ENCODE measurements at places on chromosomes 11 and 22.
A peak's percentile ranks its signal among the peaks of the same experiment; 100 is the strongest.

DNA sequence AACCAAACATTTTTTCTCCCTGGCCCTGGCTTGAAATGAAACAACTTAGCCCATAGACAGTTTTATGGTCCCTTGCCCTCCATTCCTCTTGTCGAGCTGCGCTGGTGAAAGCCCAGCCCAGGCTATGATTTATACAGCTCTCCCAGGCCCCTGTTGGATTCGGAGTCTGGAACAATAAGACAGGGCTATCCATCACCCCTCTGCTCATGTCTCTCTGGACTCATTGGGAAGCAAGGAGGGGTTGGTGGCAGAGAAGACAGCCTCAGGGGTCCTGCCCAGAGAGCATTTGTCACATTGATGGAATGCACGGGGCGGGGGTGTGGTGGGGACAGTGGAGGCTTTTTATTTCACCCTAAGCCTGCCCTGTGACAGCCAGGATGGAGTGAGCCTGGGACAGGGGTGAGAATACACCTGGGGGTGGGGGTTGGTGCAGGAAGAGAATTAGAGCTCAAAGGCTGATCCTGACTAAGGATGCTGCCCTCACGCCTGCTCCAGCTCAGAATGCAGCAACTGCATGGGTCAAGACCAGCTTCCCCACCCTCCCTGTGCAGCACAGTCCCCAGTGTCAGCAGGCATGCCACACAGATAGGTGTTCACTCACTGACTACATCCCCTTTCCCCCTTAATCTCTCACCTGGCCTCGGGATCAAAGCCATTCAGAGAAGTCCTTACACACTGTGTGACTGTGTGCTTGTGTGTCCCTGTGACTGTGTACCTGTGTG, 10.0 kb upstream of the PKNOX2 start:
- DNase-seq: no peak

GRCh38 chr11:47400768-47401279, 7.6 kb upstream of the SLC39A13 start:
- peak; percentile 85 for DNase-seq

DNA sequence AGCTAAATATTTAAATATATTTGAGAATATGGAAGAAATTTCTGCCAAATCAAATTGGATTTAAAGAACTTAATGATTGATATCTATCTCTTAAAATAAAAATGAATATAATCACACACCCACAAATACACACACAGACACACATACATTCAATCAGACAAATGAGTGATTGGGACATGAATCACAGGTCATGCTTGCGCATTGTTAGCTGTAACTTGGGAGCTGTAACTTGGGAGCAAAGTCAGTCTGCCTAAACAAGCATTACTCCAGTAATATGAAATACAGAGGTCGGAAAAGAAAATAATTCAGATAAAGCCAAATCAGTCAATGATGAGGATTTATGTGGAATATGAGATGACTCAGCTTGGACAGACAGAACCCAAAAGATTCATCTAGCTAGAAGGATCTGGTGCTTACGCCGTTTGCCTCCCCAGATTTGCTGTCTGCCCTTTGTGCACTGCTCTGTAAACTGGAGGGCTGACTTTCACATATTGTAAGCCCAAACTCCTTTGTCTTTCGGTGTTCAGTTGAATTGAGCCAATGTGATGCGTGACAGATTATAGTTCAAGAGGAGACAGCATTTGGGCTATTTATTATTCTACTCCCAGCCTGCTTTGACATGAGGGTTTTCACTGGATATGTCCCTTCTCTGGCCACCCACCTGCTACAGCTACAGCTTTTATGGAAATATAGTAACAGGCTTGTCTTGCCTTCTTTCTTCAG, 1.6 kb downstream of the OR56B1 start:
- DNase-seq: no peak

GRCh38 chr11:45446434-45446833, 160.3 kb upstream of the SYT13 start:
- no peak for DNase-seq

DNA sequence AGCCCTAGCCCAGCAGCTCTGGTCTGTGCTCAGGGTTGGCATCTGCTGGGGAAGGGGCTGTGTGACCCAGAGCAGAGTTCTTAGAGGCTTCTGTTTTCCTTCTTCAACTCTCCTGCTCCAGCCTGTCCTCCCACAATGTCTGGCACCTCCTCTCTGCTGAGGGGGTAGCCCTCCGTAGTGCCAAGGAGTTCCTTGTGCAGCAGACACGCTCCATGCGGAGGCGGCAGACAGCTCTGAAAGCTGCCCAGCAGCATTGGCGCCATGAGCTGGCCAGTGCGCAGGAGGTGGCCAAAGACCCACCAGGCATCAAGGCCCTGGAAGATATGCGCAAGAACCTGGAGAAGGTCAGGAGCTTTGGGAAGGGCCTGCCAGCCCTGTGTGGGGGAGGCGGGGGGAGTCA, 69.3 kb downstream of the CEP164 start:
- DNase-seq: no peak

DNA sequence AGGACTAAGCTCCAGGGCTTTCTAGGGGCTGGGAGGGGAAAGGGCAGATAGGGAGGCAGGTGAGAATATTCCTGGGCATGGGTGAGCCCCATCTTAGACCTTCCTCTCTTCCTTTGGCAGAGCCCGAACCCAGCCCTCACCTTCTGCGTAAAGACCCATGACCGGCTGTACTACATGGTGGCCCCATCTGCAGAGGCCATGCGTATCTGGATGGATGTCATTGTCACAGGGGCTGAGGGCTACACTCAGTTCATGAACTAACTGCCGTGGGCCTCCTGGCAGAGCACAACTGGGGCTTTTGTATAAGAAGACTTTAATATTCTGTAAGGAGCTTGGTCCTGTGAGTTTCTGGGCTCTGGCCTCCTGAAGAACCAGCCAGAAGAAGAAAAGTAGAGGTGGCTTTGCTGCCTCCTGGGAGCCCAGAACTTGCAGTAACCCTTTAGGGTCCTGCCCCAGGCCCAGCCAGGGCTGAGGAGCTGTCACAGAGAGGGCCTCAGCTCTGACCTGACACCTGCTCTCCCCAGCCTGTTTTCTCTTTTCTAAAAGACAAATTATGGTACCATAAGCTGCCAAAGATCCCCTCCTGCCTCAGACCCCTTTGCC, 22.8 kb downstream of the TREH start:
- DNase-seq: no peak

DNA sequence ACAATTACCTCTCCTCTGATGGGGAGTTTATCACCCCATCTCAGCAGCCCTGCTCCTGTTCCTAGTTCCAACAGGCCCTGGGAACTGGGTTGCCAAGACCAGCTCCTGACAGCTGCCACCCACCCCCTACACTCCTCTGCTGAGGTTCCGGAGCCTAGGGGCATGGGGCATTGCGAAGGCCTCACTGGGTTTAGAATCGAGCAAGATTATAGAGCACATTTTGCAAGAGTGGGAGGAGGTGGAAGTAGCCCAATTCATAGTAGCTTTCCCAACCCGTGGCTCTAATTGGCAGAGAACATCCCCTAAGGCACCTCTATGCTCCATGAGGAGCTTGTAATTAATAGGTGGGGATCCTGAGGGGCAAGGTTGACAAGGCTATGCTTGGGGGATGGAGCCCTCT, 23.0 kb downstream of the MYEOV start:
- DNase-seq: no peak

DNA sequence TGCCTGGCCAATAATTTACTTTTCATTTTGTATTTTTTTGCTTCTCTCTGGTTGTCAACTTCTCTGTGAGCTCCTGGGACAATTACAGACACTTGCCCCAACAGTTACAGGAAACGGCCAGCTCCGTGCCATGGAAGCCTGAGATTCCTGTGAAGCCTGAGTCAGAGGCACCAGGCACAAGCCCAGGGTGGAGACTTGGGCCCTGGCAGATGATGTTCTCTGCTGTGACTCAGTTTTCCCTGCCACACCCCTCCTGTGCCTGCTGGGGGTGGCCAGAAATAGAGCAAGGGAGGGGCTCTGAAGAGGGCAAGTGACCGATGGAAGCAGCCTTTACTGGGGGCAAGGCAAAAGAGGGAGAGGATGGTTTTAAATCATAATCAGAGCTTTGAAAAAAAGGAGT, 4.9 kb downstream of the ATP5MGL start:
- no peak for DNase-seq

- DNase-seq: peak; percentile 75
Measured at GRCh38 chr11:12864316-12865156, 144.6 kb upstream of the RASSF10 start.

GRCh38 chr11:112844517-112844916, 116.7 kb upstream of the NCAM1 start:
- peak; percentile 18 for DNase-seq

DNA sequence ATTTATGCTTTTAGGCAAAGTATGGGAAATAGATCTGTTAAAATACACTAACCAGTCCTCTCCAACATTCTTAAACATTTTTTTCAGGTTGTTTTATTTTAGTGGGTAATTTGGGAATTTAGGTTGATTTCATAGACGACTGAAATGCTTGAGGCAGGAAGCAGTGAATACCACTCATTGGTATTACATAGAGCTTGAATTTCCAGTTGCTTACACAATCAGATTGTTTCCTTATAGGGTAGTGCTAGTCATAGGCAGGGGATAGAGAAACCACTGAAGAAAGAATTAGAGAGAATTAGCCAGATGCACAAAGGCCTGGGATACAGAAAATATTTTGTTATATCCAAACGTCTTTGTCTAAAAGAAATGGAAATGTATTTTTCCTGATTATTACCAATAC, 23.9 kb upstream of the LYVE1 start:
- DNase-seq: no peak

GRCh38 chr11:134742224-134742612, 330.2 kb upstream of the B3GAT1 start:
- no peak for DNase-seq

DNA sequence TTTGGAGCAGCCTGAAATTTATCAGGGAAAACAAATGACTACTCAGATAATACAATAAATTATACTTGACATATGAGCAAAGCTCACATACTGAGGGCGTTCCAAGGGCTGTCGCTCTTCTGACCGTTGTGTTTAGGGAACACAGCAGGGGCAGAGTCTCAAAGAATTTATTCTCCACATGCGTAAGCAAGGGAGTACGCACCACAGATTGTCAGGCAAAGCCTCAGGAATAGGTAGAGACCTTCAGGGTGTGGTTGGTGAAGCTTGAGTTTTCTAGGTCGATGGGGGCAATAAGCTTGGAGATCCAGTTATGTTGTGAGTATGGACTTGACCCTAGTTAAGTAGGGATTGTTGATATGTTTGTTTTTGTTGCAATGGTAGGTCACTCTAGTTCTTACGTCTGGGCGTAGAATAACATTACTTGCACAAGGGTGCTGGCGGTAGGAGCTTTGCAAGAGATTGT, 830 bp downstream of the ACAT1 start:
- DNase-seq: peak; percentile 52

DNA sequence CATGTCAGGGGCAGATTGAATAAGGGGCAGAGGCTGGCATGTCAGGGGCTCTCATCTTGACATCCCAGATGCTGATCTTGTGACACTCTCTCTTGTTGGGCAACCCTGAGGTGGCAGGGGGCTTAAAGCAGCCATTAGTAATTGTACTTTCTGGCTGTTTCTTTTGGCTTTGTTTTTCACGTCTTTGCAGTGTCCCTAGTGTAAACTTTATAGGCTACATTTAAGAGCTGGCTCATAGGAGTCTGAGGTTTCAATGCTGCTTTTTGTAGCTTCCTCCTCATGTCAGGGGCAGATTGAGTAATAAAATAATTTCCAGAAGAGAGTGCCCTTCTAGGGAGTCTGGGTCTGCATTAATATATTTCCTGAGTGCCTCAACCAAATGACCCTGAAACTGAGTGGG, 86.1 kb downstream of the RAB38 start:
- DNase-seq: no peak

- no peak for DNase-seq
Measured at GRCh38 chr11:125356797-125357196, 139.3 kb downstream of the FEZ1 start.

DNA sequence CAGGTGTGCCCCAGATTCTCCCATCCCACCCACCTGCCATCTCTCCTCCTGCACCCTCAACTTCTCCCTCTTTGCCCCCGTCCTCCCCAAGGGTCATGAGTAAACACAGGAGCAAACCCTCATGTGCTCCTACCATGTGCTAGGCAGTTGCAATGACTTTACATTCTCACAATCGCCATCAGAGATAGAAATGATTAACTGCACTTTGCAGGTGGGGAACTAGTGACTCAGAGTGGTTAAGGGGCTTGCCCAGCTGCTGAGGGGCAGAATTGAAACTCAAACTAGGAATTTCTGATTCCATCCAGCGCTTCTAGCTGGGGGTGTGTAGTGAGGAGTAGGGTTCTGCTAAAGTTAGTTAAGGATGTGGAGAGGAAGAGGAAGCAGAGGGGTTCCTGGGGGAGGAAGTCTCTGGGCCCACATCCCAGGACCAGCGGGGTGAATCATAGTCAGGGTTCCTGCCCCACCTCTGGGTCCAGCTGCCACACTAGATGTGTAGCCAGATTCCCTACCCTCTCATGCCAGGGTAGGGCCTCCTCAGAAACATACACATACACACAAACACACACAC, 16.0 kb upstream of the PRG2 start:
- no peak for DNase-seq

- no peak for DNase-seq
Measured at GRCh38 chr11:45513821-45514340, 151.5 kb downstream of the CHST1 start.

DNA sequence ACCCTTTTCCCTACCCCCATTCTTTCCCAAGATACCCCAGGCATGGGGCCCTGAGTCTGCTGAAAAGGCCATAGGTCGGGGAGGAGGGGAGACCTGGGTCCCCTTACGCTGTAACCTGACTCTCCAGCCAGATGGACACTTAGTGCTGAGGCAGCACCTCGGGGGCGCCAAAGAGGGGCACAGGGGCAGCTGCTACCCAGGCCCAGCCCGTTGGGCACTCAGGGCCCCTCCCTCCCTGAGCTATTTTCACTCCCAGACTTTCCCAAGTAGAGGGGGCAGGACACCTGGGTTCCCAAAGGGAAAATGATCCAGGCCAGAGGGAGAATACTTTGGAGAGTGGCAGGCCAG, 933 bp downstream of the ACTN3 start:
- no peak for DNase-seq

DNA sequence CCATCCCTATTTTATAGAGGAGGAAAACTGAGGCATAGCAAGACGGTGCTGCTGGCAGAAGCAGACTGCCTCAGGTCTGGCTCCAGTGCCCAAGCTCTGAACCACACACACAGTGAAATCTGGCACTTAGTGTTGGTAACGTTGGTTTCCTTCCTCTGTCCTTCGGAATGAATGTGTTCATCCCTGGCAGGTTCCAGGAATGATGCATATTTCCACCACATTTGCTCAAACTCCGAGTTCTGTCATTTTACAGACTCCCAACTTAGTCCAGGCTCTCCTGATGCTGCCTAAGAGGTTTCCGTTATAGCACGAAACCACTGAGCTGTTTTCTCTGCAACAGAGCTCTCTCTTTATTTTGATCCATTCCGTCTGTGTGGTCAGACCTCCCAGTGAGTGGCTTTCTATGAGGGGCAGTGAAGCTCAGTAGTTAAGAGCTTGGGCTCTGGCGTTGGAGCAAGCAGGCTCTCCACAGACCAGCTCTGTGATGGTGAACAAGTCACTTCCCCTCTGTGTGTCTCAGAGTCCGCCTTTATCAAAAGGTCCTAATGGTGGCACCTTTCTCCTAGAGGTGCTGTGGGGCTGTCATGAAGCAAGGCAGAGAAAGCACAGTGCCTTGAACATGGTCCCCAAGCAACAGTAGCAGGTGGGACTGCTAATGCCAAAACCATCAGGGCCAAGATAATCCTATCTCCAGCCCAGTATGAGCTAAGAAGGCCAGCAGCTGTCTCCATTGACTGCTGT, 200.3 kb downstream of the MYO18B start:
- peak; percentile 95 for DNase-seq

GRCh38 chr11:57203359-57203758, 21.6 kb downstream of the LRRC55 start:
- no peak for DNase-seq

All from G401 (cell line).